ENCODE measurements at places on chromosomes 6 and 20.

- no peak for DNase-seq
Observed at GRCh38 chr20:48862279-48862678, 34.5 kb upstream of the PREX1 start.

- DNase-seq = no peak
Observed at GRCh38 chr20:57869291-57869950, 159.6 kb upstream of the PMEPA1 start.

DNA sequence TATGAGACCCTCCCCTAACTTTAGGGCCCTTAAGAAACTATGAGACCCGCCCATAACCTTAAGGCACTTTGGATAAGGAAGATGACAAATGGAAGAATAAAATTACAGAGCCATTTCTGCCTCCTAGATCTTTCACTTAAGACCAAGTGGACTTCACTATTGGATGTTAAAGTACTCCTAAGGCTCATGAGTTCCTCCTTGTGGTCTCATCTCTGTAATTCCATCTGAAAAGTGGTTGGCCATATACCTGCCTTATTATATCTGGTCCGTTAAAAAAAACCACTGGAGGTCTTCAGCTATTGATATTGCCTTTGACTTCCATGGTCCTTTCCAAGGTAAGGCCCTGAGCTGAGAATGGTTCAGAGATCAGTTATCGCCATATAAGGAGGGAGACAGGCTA is 310.3 kb downstream of the EYA4 start:
- DNase-seq = no peak

DNA sequence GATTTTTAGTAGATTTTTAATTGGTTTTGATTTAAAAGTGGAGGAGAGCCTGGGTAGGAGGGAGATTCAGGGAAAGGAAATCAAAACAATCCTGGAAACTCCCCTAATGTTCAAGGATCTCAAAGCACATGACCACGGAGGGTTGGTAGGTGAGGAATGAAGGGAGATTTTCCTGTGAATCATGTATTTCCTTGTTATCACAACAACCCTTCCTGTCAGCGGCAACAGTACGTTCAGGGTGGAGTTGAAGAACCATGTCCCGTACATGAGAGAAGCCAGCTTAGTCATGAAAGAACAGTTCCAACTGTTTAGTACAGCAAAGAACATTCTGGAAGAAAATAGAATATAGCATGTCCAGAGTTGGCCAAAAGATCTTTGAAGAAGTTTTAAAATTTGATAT is 79.4 kb upstream of the SCAF8 start:
- no peak for DNase-seq

GRCh38 chr6:18362058-18362561 is 25.0 kb upstream of the RNF144B start:
- DNase-seq = no peak

GRCh38 chr20:56380375-56380774 is 11.6 kb downstream of the AURKA start:
- DNase-seq = no peak

GRCh38 chr6:36177166-36177565 is 19.4 kb upstream of the BRPF3 start:
- no peak for DNase-seq

DNA sequence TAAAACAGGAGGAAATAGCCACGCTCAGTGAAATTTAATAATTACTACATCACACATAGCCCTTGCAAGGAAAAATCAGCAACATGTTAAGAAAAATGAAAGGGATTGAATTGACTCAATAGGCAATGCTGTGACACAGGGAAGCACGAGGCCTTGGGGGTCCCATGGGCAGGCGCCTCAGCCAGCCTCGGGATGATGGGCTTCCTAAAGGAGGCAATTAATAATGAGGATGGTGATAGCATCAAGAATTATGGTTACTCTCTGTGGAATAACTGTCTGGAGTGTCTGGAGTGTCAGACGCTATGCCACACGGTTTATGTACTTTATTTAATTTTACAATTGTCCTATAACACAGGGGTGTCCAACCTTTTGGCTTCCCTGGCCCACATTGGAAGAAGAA is 130.2 kb downstream of the TBC1D7 start:
- DNase-seq = no peak

DNA sequence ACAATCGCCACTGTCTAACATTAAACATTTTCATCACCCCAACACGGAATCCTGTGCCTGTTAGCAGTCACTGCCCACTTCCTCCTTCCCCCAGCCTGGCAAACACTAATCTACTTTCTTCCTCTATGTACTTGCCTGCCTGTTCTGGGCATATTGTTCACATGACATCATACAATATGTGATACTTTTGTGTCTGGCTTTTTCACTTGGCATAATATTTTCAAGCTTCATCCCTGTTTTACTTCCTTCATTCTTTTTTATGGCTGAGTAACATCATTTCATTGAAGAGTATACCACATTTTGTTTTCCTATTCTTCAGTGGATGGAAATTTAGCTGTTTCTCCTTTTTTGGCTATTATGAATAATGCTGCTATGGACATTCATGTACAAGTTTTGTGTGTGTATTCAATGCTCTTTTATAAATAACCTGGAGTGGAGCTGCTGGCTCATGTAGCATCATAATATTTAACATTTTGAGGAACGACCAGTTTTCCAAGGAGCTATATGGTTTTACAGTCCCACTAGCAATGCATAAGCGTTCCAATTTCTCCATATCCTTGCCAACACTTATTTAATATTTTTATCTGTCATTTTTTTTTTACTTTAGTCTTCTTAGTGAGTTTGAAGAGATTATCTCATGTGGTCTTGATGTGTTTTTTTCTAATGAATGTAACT is 360.1 kb downstream of the HDGFL1 start:
- DNase-seq = no peak

GRCh38 chr6:158109748-158110147 is 58.3 kb downstream of the SERAC1 start:
- no peak for DNase-seq

GRCh38 chr6:121000381-121000780 is 333.9 kb downstream of the TBC1D32 start:
- DNase-seq = no peak

DNA sequence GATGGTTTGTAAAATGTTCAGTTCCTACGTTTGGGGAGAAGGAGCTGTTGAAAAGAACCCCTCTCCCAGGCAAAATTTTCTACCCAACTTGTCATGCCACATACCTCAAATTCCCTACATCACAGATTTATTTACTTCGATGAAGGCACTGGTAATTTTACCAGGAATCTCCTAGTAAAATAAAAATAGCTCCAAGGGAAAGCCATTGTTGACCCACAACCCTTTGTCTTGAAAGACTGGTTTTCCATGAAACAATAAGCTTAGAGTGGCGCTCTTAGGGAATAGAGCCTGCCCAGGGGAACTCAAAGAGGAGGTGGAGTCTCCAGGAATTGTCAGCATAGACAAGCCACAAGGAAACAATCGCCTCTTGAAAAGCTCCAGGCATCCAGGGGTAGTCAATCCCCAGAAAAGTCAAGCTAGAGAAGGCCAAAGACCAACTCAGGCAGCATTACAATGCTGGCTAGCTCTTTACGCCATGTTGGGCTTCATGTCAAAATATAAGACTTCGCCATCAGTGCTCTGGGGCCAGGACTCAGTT is 99.2 kb upstream of the RREB1 start:
- DNase-seq = no peak

DNA sequence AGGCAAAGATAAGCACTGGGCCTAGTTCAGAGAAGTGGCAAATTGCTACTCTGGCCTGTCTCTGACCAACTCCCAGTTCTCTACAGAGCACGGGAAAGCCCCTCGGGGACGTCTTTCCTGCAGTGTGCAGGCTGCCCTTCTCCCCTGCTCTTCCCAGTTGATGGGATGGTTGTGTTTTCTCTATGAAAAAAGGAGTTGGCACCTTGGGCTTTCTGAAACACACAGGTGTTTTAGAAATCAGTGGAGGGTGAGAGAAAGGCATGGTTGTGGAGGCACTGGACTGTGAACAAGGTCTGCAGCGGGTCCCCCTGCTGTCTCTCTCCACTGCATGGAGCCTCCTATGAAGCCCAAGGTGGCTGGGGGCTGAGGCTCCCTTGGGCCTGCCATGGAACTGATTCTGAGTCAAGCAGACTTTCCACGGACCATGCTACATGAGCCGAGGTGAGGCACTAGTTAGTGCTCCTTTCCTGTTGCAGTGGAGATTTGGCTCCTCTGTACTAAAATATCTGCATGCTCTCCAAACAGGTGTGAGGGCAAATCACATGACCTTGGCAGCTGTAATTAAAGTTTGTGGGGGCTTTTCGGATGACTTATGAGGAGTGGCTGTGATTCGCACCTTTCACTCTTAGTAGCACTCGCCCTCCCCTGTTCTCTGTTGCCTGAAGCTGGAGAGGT is 16.3 kb downstream of the GTSF1L start:
- DNase-seq = no peak

- DNase-seq = no peak
Observed at GRCh38 chr20:19835533-19836222, 77.6 kb downstream of the RIN2 start.

- no peak for DNase-seq
Observed at GRCh38 chr6:147793871-147794643, 285.6 kb downstream of the SAMD5 start.

DNA sequence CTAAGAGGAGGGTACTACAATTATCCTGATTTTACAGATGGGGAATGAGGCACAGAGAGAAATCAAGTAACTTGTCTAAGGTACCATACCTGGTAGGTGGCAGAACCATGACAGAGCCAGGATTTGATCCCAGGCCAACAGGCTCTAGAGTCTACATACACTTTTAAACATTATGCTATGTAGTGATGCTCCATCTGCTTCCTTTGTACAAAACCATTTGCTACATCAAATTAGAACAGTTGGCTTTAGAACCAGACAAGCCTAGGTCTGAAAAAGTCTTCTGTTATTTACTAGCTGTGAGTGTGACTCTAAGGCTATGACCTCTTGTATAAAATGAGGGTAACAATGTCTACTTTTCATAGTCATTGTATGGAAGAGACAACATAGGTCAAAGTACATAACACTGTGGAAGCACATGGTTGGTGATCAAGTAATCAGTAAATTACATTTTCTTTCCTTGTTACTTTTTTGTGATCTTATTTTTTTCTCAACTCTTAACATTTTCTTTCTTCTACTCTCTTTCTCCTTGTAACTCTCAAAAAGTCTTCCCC is 122.1 kb downstream of the PDSS2 start:
- no peak for DNase-seq

GRCh38 chr6:170080828-170081371 is 210.0 kb downstream of the DLL1 start:
- DNase-seq = peak; percentile 89

- no peak for DNase-seq
Observed at GRCh38 chr20:53833333-53834061, 236.9 kb downstream of the BCAS1 start.

GRCh38 chr6:4125933-4126864 is 9.2 kb downstream of the ECI2 start:
- DNase-seq = no peak

DNA sequence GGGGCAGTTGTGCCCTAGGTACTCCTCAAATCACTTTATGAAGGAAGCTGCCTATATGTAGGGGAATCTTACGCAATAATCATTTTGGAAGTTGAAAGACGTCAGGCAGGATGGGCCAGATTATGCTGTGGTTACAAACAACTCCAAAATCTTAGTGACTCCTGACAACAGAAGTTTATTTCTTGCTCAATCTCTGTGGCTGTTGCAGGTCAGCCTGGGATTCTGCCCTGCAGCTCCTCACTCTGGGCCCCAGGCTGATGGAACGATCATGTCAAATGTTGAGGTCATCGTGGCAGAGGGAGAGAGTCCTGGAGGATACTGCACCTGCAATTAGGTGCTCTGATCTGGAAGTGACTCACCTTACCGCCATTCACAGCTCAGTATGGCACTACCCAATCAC is 88.4 kb downstream of the ZDHHC14 start:
- no peak for DNase-seq

DNA sequence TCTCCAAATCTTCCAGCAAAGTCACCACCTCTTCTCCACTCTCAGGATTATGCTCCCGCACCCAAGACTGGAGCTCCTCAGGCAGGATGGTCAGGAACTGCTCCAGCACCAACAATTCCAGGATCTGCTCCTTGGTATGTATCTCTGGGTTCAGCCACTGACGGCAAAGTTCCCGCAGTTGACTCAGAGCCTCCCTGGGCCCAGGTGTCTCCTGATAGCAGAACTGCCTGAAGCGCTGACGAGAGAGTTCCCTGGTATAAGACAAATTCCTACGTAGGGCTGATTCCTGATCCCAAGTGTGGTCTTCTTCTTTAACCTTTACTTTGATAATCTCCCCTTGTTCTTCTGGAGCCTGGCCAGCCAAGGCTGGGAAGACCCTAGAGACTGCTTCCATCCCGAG is 60.6 kb downstream of the GPX5 start:
- no peak for DNase-seq

DNA sequence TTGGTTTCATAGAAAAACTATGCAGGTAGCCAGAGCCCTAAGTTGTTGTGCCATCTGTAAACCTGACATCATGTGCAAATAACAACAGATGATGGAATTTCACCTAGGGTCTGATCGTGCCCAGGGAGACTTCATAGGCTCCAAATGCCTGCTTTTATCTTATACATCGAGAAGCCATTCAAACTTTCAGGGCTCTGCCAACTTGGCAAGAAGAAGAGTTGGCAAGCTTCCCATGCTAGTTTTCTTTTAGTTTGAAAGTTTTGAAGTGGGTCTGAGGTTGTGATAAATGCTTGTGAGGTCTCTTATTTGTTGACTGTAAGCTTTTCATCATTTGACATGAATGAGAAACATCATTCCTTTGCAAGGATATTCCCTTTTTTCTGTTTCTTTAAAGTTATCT is 175.4 kb upstream of the FLRT3 start:
- no peak for DNase-seq

GRCh38 chr20:56872620-56873458 is 243.7 kb downstream of the TFAP2C start:
- no peak for DNase-seq

- no peak for DNase-seq
Observed at GRCh38 chr20:45946149-45946970, 11.9 kb downstream of the PCIF1 start.

DNA sequence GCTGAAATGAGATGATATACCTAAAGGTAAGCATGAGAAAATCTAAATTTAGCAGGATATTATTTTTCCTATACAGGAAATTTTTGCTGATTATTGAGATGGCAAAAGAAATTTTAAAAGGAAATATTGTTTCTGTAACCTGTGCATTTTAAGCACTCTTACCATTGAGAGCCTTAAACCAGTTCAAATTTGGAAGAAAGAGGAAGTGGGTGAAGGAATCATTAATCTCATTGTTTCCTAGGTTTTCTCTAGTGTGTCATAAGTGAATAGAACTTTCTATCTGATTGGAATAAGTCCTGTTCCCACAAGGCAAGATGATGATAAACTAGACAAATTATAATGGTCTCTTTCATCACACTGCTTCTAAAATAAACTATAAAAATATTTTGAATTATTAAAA is 22.4 kb upstream of the FKBP1C start:
- DNase-seq = no peak

DNA sequence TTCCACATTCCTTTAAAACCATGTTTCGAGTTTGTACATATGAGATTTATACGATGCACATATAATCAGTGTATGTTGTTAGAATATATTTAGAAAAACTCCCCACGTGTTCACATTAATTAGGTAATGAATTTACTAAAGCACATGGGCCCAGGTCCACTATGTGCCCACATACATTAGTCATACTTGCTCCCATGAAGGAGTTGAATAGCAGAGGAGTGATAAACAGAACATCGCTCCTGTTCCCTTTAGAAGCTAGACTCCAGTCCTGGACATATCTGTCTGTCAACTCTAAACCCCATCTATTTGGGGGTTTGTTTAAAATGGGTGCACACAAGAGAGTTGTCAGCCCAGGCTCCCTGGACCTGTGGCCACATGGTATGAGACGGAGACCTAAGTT is 108.1 kb upstream of the TIAM2 start:
- no peak for DNase-seq

GRCh38 chr6:43718387-43719105 is 31.0 kb upstream of the MRPS18A start:
- no peak for DNase-seq

Measured in ecto neural progenitor cell (in vitro differentiated cells).